Lower leg skin (tissue), 4 donors: ENCODE measurements at places on chromosomes 5 and 9. TPM values are rescaled to one million over a fixed set of nuclear protein-coding genes. Genes with fewer than 3 reads are reported as not detected.

The AJM1 gene
- total RNA-seq, result 1.4 TPM

The ARSI gene
- total RNA-seq, result 1.6 TPM

The NKD2 gene
- 2.7 TPM for total RNA-seq

The CACFD1 gene
- 4.1 TPM for total RNA-seq

DNA sequence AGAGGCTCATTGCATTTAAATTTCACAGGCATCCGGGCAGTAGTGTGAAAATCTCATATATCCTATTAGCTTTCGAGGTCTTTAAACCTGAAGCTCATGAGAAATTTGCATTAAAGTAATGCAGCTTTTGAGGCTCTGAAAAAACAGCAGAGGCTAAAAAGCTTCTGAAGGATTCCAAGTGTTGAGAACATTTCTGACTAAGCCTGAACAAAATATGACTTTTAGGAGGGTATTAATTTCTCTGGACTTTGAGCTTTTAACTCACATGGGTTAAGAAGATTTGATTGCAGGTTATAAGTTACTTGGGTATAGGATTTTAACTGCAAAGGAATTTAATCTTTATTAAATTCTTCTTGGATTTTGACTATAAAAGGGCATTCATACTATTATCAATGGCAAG, 743.9 kb downstream of the TLE1 start:
- DNase-seq, result no peak

GRCh38 chr5:144191998-144192397, 21.3 kb downstream of the KCTD16 start:
- no peak for DNase-seq

- no peak for DNase-seq
Observed at GRCh38 chr9:110626101-110626829, 42.3 kb upstream of the MUSK start.

- no peak for DNase-seq
Observed at GRCh38 chr9:20217596-20217995, 404.7 kb downstream of the MLLT3 start.

GRCh38 chr5:134427540-134428041, 15.9 kb upstream of the CDKN2AIPNL start:
- no peak for DNase-seq

- peak; percentile 19 for DNase-seq
Observed at GRCh38 chr5:169717288-169717687, 80.2 kb downstream of the DOCK2 start.
